PC-9 (cell line): ENCODE measurements at places on chromosomes 16 and 17. TPM values are rescaled to one million over a fixed set of nuclear protein-coding genes. Genes with fewer than 3 reads are reported as not detected.

The KCNH6 gene
- total RNA-seq: not detected in 2 replicates

- peak; percentile 84 for DNase-seq
Observed at GRCh38 chr17:15944759-15945526, at the start of gene ADORA2B. ADORA2B (plus strand) TSS chr17:15945130; CDS start chr17:15945249, 119 bp downstream.

DNA sequence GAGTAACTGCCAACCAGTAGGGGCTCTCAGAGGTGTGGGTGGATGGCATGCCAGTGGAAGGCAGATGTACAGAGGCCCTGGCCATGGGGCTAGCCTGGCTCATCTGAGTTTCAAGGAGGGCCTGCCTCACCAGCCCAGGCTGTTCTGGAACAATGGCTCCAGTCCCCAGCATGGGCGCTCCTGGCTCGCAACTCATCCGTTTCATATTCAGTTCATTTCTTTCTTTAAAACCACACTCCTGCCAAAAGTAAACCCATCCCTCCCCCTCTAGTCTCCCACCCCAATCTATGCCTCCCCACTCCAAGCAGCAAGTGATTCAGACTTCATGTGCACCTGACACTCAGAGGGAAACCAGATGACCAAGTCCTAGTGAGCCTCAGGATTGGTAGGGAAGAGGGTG is 2.4 kb downstream of the CCL13 start:
- no peak for DNase-seq

DNA sequence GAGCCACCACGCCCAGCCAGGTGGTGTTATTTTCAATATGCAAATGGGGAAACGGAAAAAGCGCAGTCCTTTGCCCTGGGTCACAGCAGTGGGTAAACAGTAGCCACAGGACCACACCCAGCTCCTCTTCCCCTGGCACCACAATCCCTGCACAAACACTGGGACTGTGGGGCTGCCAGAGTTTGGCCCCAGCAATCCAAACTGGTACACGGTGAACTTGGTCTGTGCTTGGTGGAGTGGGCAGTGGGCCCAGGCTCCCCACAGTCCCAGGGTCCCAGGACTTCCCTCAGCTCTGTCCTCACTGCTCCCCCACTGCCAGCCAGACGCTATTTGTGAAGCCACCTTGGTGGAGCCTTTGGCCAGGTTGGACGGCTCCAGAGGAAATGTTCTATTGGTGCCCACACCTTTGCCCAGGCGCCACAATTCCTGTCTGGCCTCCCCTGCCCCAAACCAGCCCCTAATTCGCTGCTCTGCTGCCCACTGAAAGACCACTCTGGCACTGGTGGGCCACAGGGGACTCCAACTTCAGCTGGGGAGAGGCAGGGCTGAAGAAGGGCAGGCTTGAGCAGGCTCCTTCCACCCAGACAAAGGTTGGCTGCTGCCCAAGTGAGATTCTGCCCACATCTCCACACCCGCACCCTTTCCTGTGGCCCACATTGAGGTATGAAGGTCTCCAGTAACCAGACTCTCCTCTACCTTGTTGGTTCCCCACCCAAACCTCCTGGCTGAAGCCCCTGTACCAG is 2.1 kb downstream of the CHAD start:
- no peak for DNase-seq

DNA sequence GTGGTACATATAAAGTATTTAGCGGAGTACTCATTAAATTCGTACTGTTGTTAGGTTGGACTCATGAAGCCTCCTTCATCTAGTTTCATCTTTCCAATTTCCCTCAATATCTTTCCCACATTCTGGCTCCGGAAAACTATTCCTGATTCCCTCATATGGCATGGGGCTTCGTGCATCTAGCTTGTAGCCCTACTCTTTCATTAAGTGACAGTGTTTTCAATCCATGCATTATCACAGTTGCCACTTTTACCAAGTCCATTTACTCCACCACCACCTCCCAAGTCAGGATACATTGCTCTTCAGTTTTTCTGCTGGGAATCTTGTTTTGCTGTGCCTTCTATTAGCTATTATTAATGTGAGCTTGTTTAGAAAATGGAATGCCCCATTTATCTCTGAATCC is 1032.1 kb upstream of the RBFOX1 start:
- no peak for DNase-seq

DNA sequence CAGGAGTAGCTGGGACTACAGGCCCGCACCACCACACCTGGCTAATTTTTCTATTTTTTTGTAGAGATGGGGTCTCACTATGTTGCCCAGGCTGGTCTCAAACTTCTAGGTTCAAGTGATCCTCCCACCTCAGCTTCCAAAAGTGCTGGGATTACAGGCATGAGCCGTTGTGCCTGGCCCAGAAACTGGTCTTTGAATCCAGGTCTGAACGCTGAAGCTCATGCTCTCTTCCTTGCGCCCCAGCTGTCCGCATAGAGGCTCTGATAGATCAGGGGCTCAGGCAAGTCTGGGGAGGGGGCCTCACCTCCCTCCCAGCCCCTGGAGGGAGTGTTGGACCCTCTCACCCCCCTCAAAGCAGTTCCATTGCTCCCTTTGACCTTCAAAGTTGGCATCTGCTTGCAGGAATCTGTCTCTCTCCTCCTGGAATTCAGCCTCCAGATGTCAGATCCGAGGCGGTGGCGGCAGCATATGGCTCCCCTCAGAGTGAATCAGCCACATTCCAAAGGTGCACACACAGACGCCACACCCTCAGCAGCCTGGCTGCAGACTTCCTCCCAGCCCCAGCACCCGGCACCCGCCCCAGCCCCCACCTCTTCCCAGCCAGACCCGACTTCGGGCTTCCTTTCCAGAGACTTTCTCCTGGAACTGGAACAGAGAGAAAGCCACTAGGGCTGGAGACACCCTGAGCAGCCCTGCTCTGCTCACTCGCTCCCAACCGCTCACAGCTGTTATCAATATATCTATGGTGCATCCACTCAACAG is 16.9 kb upstream of the GLIS2 start:
- DNase-seq: peak; percentile 96

DNA sequence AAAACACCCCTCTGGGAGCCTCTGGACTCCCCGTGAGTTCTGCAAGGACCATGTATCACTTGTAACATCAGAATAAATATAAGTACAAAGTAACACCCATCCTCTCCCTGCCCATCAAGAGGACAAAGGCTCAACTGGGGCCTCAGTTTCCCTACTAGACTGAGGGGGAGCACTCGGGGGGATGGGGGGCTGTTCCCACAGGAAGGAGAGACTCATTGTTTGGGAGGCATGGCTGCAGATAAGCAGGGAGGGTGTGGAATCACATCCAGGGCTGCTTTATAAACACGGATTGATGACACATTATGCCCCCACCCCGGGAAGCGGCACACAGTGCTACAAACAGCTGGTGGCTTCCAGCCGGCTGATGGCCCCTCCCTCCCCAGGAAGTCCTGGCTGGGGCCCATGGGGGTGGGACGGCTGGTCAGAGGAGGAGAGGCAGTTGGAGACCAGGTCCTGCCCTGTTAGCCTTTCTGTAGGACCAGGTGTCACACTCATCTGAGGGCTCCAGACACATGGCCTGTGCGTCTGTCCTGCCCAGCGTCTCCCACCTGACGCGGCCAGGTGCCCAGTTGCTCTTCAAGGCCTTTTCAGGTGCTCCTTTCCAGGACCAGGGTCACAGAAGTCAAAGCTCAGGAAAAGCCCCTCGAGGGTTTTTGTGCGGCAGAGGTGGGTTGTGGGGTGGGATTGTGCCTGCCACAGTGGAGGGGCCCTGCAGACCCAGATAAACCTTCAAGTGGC is 1.3 kb upstream of the MPG start:
- peak; percentile 81 for DNase-seq

GRCh38 chr17:45784293-45784740 is at the start of gene CRHR1:
CRHR1 (plus strand) TSS chr17:45784320; CDS start chr17:45784545, 225 bp downstream.
- no peak for DNase-seq

The KRT23 gene
- not detected in 2 replicates for total RNA-seq

DNA sequence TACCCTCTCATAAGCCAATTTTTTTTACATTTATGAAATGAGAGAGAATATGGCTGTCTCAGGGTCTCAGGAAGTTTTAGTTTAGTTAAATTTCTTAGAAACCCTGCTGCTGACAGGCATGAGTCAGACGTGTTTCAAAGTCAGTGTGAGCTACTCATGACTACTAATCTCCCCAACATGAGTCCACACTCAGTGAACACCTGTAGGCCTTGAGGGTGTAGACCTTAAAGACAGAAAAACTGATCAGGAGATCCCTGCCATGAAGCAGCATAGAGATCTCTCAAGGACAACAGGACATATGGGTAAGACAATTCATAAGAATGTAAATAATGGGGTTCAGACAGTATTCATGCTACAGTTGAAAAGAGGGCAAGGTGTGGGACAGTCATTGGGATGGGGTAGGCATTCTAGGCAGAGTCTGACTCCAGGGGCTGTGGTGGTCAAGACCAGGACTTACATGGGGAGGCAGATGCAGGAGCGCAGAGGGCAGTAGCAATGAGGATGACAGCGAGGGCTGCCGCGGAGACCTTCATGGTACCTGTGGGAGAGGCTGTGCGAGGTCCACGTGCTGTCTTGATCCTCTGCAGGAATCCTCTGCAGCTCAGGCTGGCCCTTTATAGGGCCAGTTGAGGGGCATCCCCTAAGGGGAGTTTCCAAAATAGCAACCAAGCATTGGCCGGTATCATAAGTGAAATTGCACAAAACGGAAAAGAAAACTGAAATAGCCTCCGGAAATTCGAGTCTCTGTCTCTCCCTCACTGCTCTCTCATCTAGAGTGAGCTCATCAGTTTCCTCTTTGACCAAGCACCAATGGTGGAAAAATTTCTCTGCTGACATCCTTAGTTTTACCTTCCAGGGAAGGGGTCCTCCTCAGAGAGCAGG is at the start of gene CCL5:
Gene CCL5 (minus strand): TSS at position 588 of the 882 bp plus-strand sequence.
- no peak for DNase-seq

The TRPV3 gene
- 1.5 and 1.9 TPM in 2 replicates for total RNA-seq

DNA sequence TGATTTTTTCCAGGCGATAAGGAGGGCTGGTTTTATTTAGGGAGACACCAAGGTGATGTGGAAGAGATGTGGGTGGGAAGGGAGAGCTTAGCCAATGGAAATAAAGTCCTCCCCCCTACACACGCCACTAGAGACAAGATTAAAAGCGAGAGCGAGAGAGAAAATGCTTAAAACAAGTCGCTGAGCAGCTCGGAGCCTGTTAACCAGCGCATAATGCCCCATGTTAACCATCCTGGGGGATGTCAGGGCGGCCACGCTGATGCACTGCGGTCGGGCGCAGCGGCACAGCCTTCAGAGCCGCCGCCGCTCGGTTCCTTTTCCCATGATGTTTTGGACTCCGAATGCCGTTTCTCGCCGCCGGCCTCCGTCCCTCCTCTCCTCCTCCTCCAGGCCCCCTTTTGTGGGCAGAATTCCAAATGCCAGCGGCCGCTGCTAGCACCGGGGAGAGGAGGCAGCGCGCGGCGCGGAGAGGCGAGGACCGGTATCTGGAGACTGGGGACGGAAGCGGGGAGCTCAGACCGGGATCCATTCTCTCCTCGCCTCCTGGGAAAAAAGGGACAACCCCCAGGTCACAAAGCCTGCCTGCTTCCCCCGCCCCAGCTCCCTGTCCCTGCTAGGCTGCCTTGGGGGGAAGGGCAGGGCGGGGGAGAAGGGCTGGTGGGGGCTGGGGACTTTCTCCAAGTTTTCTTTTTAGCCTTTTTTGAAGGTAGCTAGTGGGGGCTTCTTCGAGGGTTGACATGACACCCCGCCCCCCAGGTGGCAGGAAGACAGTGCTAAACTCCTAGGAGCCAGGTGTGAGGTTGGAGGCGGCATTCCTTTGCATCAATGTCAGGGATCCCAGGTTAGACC is 98.1 kb upstream of the CCL2 start:
- DNase-seq: no peak

GRCh38 chr17:17494499-17494869 is 1.7 kb downstream of the RASD1 start:
- DNase-seq: no peak

DNA sequence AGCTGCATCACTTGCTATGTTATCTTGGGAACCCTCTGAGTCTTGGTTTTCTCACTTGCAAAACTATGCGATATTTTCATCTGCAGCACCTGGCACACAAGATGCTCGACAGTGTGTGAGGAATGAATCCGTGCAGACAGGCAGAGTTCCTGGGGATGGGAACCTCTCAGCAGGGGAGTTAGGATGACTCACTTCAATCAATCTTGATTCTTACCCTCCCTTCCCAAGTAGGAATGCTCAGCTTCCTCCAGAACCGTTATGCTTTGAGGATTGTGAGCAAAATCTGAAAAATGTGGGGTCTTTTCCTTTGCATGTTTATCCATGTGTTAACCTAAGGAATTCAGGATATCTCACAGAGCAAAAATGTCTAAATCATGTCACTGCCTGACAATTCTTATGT is 68.9 kb upstream of the HNF1B start:
- no peak for DNase-seq

GRCh38 chr17:8965394-8966168 is at the start of gene PIK3R5:
PIK3R5 (minus strand) TSS chr17:8965707; CDS start chr17:8911494, 54,213 bp downstream.
- DNase-seq: no peak

The CDK5RAP3 gene
- total RNA-seq: 147 and 195 TPM in 2 replicates

The PRSS27 gene
- 14.8 and 21.2 TPM in 2 replicates for total RNA-seq
